ENCODE measurements at places on chromosomes 11 and 22.

DNA sequence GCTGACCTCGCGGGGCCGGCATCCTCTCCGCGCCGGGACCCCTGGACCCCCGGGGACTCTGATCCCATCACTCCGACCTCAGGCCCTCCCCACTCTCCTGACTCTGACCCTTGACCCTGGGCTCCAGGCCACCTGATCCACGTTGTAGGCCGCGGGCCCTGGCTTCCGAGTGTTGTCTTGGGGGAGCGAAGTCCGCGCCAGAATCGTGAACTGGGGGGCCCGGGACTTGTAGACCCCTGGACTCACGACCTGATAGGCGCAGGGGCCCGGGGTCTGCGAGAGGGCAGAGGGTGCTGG lies 716 bp upstream of the TYMP start:
- DNase-seq: no peak

DNA sequence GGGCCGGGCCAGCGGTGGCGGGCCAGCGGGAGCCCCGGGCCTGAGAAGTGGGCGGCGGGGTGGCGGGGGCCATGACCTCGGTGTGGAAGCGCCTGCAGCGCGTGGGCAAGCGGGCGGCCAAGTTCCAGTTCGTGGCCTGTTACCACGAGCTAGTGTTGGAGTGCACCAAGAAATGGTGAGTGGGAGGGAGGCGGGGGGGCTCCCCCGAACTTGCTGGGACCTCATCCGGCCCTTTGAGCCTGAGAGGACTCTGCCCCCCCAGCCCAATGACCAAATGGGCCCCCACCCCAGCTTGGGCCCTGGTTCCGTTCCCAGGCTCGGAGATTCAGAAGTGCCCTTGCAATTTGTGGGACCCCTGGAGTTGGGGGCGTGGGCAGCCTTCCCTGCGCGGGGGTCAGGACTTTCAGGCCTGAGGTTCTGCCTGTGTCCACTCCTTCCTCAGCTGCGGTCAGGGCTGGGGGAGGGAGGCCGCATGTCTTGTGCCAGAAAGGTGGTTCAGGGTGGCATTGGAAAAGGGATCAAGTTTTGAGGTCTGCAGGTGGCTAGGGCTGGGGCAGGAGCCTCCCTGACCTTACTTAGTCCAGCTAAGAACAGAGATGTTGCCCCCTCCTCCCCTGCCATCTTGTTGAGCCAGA lies 496 bp downstream of the EHBP1L1 start:
- no peak for DNase-seq

DNA sequence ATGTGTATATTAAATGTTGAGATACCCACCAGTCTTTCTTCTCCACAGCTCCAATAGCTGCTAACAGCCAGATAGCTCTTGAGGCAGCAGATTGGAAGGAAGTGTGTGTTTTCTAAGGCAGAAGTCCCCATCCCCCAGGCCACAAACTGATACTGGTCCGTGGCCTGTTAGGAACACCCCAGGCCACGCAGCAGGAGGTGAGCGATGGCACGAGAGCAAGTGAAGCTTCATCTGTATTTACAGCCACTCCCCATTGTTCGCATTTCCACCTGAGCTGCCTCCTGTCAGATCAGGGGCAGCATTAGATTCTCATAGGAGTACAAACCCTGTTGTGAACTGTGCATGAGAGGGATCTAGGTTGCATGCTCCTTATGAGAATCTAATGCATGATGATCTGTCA lies 12.7 kb downstream of the CCDC73 start:
- no peak for DNase-seq

- no peak for DNase-seq
These were observed 25.3 kb upstream of the SLC25A1 start for GRCh38 chr22:19203834-19204233.

- DNase-seq: no peak
These were observed 195.5 kb upstream of the CADM1 start for GRCh38 chr11:115699733-115700132.

DNA sequence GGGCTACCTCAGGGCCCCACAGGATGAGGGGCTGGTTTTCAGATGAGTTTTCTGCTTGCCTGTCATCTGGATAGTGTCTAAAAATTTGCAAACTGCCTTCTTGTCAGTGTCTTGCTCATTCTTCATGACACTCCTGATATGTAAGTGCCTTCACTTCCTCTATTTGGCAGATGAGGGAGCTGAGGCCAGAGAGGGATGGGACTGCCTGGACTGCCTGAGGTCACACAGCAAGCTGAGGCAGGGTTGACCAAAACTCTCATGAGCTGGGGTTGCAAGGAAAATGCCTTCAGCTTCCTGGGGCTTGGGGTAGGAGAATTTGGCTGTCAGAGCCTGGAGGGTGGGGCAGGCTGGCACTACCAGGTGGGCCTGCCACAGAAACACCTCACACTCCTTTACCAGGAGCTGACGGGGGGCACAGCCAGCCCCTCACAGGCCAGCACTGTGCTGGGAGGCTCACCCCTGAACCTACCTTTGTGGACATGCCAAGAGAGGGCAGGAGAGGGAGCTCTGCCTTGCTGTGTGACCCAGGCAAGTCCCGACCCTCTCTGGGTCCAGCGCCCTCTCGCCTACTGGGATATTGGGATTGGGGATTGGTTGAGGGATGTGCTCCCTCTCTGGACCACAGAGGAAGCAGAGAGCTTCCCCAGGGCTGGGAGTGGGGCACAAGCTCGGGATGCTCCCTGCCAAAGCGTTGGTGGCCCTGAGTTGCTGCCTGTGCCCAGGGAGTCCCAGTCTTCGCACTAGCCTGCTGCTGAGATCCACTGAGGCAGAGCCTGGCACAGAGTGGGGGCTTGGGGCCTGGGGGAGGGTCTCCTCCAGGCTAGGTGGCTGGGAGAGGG lies 1.9 kb upstream of the P2RY6 start:
- DNase-seq: no peak

GRCh38 chr11:68266121-68266891 lies 5.5 kb downstream of the C11orf24 start:
- DNase-seq: no peak

GRCh38 chr11:3947061-3947460 lies 91.6 kb downstream of the STIM1 start:
- peak; percentile 24 for DNase-seq
